ENCODE measurements at places on chromosomes 6 and 20. TPM values are rescaled to one million over a fixed set of nuclear protein-coding genes. Genes with fewer than 3 reads are reported as not detected.

Gene PRSS35
- total RNA-seq = 0.07 TPM

Gene PRR18
- total RNA-seq = not detected

Gene TPD52L2
- total RNA-seq = 153 TPM

Gene WFDC8
- total RNA-seq = not detected

All from pulmonary artery endothelial cell (primary cell).